ENCODE measurements at places on chromosomes 2 and 18.
A peak's percentile ranks its signal among the peaks of the same experiment; 100 is the strongest.

DNA sequence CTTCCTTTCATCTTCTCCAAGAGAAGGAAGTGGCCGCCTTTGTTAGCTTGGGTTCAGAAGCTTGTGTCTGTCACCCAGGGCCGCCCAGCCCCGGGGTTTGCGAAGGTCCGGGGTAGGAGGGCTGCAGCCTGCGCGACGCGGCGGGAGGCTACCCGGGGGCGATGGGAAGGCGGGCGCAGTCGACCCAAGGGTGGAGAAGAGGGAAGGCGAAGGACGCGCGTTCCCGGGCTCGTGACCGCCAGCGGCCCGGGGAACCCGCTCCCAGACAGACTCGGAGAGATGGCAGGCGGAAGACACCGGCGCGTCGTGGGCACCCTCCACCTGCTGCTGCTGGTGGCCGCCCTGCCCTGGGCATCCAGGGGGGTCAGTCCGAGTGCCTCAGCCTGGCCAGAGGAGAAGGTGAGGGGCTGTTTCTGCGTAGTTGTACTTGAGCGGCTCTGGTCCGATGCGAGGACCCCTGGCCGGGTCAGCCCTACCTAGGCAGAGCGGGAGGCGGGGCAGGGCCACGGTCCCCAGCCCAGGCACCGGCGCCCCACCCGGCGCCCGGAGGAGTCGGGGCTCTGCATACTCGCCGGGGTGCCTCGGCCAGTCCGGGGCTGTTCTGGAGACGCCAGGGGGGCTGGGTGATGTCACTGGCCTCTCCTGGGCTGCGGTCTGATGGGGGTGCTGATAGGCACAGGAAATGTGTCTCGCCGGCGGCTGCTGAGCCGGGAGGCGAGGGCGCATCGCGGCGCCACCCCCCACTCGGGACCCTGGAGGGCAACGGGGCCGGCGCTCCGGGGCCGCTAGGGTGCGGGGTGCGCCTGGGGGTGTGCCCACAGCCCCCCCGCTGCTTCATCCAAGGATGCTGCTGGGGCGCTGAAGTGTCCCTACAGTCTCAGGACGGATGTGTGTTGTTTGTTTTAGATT, at the start of gene QPCT:
TSS of gene QPCT (plus strand) at position 178 of the 909 bp plus-strand sequence. CDS start at position 280, 102 bp downstream.
- peak; percentile 71 for DNase-seq

DNA sequence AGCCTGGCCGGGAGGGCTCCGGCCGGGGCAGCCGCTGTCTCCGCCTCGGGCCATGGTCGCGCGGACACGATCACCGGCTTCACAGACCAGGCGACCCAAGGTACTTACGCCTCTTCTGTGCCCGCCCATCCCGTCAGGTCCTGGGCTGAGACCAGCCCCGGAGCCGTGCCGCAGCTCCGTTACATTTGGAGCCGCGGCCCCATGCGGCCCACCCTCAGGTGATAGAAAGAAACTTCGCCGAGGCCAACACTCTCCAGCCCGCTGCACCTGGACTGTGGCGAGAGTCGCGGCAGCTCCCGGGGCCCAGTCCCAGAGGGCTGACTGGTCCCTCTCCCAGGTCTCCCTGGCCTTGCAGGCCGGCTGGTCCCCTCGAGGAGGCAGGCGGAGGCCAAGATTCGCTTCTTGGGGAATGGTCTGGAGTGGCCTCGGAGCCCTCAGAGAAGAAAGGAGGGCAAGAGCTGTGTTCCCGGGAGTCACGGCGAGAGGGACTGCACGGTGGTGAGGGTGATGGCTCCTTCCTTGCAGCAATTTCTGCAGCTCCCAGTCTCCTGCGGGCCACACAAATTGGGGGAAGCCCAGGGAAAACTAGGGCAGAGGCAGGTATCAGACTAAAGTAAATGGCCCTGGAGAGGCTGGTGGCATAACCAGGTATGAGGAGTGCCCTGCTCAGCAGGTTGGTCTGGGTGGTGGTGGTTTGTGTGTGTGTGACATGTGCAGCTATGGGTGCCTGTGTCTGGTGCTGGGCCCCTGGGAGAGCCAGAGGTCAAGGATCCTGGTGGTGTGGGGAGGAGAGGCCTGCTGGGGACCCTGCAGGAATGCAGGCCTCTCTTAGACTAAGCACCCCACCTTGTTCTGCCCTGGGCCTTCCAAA, 822 bp downstream of the GDF7 start:
- no peak for DNase-seq

DNA sequence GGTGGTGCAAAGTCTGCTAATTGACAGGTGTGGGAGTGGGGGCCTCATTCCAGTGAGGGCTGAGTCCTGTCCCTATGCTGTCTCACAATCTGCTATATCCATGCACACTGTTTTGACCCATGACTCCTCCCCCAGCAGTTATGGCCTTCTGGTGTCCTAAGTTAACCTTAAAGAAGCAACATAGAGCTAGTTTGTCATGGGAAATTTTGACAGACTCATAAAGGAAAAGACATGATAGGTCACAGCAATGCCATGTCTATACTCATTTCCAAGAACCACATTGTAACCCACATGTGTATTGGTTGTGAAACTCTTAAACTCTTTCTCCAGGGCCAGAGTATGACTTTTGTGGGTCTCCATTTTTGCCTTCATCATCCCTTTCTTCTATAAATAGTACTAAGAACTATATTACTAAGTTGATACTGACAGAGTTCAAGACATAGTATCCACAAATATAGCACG, 78.2 kb upstream of the SLC1A4 start:
- DNase-seq: no peak

DNA sequence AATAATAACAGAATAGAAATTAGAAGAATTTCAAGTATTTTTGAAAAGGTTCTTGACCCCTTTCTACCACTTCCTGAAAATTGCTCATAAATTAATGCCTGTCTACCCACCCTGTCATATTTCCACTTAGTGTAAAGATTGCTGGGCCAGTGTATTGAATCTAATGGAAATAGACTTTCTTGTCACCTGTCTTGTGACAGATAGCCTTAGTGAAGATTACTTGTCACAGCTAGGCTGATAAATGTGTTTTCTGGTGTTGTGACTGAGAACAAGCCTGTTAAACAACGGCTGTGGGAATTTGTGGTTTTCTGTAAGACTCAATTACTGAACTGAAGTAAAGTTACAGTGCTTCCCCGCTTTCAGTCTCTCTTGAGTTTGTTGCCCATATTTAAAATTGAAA, 37.0 kb downstream of the PIK3C3 start:
- DNase-seq: peak; percentile 58

- no peak for DNase-seq
Observed at GRCh38 chr18:68284236-68284780, 430.6 kb downstream of the TMX3 start.

All from NCI-H1417 (cell line).